Muscle of arm (tissue), 14 donors: ENCODE measurements at places on chromosomes 3 and 15.

GRCh38 chr3:171193693-171194092 lies 167.2 kb upstream of the SLC2A2 start:
- DNase-seq = no peak

DNA sequence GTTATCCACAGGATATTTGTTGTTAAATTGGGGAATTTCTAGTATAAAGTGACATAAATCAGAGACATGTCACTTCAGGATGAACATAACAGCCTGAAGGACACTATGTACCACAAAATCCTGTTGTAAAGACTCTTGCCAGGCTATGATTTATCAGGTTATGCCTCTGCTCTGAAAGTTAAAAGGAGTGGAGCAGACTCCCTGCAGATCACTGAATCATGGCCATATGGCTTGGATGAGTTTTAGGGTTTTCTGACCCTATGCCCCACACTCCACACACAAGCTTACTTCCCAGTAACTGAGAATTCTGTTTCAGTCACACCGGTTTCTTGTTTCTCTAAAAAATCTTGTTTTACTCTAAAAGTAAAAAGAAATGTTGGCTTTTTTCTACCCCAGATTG lies 869.4 kb downstream of the NAALADL2 start:
- DNase-seq = no peak

- DNase-seq = no peak
Measured at GRCh38 chr3:133591271-133591742, 17.8 kb downstream of the CDV3 start.

DNA sequence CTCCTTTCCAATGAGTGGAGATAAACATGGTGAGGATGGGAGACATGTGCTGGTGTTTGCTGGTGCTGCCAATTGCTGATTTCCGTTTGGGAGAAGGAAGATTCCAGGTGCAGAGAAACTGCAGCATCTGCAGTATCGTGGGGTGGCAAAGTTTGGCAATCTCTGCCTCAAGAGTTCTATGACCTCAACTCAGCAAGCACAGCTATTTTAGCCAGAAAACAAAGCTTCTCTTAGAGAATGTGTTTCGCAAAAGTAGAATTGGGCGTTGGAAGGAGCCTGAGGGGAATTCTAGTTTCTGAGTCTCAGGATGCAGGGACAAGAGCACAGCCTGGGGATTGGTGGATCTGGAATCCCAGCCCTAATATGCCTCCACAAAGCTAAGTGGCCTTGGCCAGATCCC lies 18.2 kb upstream of the SHC4 start:
- DNase-seq = no peak

DNA sequence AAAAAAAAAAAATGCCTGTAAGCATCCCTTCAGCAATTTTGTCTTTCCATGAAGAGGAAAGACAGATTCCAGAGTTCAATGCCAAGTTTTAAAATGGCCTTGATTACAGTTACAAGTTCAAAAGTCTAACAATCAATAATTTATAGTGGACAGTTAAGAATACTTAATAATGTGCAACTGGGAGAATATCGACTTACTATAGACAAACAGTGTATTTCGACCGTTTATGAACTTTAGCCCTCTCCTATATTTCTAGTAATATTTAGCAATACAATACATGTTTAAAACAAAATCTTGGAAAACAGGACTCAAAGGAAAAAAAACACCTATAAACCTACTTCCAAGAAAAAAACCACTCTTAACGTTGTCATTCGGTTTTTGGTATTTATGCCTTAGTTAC lies 1.5 kb downstream of the PBRM1 start:
- no peak for DNase-seq

- DNase-seq = no peak
Measured at GRCh38 chr3:31105438-31106077, 211.1 kb upstream of the GADL1 start.

DNA sequence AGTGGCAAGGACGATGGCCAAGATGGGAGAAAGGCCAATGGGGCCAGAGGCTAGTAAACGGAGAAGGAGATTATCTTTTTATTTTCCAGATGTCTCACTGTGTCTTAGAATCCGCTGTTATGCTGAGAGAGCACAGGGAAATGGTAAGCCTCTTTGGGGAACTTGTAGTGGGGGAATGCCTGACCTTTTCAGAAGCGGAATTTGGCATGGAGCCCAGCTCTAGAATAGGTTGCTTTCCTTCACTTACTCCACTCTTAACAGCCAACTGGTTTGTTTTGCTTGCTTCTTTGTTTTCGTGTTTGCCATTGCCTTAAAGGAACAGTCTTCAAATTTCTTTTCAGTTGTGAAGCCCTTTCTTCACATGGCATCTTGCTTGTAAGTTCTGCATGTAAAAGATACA lies 316.2 kb upstream of the THRB start:
- no peak for DNase-seq

DNA sequence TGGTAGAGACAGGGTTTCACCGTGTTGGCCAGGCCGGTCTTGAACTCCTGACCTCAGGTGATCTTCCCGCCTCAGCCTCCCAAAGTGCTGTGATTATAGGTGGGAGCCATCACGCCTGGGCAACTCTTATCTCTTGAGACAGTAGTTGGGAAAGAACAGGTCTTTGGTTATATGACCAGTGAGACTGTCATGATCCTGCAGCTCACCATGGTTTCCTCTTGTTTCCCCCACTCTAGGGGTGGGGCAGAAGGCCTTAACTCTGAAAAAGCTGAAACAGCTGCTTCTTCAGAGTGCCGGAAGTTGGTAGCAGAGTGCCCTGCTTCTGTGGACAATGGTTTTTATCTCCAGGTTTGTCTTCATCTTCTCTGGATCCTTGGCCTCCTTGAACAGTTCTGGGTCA lies 4.7 kb upstream of the TYRO3 start:
- DNase-seq = no peak

- DNase-seq = no peak
Measured at GRCh38 chr3:169641167-169641566, 22.3 kb downstream of the MECOM start.

GRCh38 chr3:130968221-130968620 lies 58.4 kb downstream of the ASTE1 start:
- DNase-seq = no peak

DNA sequence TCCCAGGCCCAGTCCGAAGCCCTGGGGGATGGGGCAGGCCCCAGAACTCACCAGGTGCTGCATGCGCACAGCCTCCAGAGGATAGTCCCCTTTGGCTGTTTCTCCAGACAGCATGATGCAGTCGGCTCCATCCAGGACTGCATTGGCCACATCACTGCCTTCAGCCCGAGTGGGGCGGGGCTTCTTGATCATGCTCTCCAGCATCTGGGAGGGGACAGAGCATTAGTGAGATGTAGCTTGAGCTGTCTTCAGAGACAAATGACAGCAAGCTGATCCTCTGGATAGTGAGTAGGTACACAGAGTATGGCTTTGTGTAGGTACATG lies 9.1 kb upstream of the GRAMD2A start:
- DNase-seq = no peak

DNA sequence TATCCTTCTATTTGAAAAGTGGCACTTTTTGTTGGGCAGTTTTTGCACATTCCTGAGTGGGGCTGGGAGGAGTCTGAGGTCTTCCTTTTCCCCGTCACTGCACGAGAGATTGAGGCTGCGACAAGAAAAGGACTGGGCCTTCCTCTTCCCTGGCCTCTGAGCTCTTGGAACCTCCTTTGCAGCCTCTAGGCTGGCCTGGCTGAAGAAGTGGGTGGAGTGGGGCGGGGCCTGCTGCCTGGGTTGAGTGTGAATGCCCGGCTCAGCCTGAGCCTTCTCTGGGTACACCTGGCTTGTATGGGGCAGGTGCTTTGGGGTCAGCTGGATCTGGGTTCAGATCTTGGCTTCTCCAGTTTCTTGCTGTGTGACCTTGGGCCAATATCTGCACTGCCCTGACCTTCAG lies 43.1 kb downstream of the PLXNA1 start:
- no peak for DNase-seq

GRCh38 chr3:105483476-105483875 lies 116.8 kb downstream of the ALCAM start:
- DNase-seq = no peak

DNA sequence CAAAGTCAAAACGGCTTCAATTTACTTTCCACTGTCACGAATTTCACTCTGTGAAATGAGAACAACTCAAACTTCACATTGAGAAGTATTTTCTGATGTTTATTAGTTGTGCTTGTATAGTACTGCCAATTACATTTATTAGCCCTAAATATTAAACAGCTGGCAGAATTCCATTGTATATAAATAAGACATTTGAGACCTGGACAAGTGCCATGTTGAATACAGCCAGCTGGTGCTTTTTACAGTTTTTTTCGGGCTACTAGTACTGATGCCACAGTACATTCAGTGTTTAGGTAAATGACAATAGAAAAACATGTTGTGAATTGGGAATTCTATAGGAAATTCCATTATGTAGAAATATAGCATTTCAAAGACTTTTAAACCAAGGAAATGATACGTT lies 79.0 kb downstream of the EPHA3 start:
- DNase-seq = no peak

- DNase-seq = no peak
Measured at GRCh38 chr3:129286081-129286480, 7.4 kb downstream of the HMCES start.

- DNase-seq = no peak
Measured at GRCh38 chr3:168647582-168647981, 551.9 kb upstream of the GOLIM4 start.

- no peak for DNase-seq
Measured at GRCh38 chr3:64228110-64228509, 2.8 kb upstream of the PRICKLE2 start.

DNA sequence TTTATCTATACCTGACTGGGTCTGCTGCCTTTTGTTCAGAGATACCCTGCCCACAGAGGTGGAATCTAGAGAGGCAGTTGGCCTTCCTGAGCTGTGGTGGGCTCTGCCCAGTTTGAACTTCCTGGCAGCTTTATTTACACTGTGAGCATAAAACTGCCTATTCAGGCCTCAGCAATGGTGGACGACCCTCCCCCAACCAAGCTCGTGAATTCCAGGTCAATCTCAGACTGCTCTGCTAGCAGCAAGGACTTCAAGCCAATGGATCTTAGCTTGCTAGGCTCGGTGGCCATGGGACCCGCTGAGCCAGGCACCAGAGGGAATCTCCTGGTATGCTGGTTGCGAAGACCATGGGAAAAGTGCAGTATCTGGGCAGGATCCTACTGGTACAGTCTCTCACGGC lies 270.2 kb downstream of the CADM2 start:
- no peak for DNase-seq

GRCh38 chr15:70722266-70723121 lies 40.9 kb downstream of the UACA start:
- peak; percentile 62 for DNase-seq

- no peak for DNase-seq
Measured at GRCh38 chr15:56736308-56736707, 3.0 kb upstream of the ZNF280D start.

DNA sequence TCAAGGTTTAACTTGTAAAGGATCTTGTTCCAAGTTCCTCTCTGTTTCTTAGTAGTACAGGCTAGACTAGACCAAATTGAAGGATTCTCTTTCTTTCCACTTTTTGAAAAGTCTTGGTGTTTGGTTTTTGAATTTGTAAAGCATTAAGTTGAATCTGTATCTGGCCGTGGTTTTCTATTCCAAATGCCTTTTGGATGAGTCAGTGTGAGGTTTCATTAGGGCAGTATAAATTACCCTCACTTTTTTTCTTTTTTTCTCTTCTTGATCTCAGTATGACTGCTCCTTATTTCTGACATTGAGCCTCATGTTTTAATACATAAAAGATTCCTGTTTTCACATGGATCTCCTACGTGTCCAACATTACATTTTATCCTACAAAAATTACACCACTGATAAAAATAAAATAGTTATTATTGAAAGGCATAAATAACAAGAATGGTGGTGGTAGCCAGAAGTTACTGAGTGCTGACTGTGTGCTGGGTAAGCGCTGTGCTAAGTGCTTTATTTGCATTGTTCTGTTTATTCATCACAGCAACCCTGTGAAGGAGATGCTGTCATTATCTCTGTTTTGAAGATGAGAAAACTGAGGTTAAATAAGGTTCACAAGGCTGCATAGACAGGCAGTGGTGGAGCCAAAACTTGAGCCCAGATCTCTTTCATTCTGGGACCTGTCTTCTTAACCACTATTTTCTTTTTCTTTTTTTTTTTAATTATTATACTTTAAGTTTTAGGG lies 48.3 kb downstream of the MITF start:
- DNase-seq = no peak

DNA sequence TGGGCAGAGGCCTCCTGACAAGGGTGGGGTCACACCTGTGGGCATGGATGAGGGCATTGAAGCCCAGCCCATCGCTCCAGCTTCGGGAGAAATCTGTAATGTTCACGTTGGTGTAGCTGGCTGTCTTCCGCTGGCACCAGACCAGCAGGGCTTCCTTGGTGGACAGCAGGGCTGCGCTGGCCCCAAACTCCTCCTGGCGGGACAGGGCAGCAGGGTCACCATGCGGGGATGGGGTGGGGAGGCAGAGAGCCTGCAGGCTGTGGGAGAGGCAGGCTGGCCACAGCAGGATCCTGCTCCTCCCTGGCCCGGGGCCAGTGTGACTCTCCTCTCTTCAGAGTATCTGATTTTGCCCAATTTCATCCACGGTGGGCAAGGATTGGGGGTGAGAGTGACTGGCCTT lies 6.0 kb downstream of the SPTBN5 start:
- DNase-seq = no peak

DNA sequence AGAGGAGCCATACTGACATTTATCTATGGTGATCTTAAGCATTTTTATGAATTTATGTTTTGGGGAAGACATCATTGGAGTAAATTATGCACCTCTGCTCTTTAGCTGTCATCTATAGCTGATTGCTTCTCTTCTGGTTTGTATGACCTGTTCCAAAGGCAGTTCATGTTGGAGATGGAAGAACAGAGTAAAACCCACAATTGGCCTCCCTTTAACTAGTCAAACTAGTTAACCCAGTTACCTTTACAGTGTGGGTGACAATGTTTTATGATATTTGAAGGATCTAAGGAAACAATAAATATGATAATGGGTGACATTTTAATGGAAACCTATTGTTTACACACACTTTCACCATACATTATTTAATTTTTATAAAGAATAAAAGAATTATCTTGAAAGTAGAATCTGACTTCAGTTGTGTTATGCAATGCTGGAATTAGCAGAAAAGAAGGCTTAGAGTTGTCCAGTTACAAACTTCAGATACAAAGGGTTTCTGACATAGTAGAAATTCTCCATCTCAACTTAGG lies 263.5 kb downstream of the NFKBIZ start:
- no peak for DNase-seq

- no peak for DNase-seq
Measured at GRCh38 chr15:45021348-45021747, 1.6 kb upstream of the SORD start.

DNA sequence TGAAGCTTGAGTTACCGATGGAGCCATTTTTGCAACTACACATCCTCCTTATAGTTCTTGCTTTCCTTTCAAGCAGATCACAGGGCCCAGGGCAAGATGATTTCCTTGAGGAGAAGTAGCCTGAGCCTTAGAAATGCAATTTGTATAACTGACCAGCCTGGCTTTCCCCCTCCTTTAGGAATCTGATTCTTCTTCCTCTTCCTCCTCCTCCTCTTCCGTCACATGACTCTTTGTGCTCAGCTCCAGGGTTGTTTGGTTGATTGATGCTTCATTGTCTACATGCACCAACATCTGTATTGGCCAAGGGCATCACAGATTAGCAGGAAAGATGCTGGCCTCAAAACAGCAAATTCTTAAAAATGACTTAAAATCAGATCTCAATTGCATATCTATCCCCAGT lies 3.3 kb downstream of the SNAPC5 start:
- DNase-seq = no peak
